NCI-H1092 (cell line): ENCODE measurements at places on chromosomes 4 and X.

- no peak for DNase-seq
These were observed 193.3 kb downstream of the ZC4H2 start for GRCh38 chrX:64782923-64783322.

DNA sequence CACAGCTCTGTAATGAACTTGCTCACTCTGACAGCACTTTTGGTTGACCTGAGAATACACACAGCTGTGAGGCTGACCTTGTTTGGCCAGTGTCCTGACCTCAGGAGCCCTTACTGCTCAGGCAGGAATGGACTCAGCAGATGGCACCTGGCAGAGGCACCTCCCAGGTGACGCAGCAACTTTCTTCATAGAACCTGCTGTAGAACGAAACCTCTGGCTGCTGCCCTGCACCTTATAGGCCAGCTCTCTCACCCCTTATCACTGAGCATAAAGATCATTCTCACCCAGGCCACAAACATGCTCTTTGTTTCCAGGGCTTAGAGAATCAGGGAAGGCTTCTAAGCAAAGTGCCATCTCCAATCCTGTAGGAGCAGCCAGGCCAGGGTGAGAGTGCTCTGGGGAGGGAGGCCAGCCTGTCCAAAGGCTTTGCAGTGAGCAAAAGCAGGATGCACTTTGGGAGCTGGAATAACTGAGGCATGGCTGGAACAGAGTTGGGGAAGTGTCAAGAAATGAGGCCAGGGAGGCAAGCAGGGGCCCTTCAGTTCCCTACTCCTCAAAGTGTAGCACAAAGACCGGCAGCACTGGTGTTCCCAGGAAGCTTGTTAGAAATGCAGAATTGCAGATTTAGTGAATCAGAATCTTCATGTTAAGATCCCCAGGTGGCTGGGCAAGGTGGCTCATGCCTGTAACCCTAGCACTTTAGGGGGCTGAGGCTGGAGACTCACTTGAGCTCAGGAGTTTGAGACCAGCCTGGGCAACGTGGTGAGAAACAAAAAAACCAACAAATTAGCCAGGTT is 13.3 kb upstream of the CENPU start:
- no peak for DNase-seq

GRCh38 chr4:180710628-180711337 is 1532.4 kb upstream of the TENM3 start:
- no peak for DNase-seq

- no peak for DNase-seq
These were observed 5.6 kb downstream of the GAR1 start for GRCh38 chr4:109821185-109821584.

DNA sequence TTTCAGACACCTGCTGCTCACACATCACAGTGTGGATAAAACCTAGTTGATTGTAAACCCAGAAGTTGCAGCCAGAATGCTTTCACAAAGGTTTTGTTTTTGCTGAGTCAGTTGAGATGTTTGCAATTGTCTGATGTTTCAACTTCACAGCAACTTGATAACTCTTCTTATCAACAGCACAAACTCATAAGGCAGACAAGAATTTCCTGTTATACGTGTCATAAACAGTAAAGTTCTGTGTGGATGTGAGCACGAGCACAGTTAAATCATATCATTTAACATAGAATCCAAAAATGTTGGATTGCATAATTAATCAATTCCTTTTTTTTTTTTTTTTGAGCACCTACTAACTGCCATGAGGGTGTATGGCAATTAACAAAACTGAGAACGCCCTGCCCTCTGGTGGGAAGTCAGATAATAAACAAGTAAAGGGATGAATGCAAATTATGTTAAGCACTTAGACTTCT is 512.2 kb downstream of the PDHA2 start:
- no peak for DNase-seq

GRCh38 chr4:26871611-26872010 is 11.0 kb downstream of the STIM2 start:
- no peak for DNase-seq

DNA sequence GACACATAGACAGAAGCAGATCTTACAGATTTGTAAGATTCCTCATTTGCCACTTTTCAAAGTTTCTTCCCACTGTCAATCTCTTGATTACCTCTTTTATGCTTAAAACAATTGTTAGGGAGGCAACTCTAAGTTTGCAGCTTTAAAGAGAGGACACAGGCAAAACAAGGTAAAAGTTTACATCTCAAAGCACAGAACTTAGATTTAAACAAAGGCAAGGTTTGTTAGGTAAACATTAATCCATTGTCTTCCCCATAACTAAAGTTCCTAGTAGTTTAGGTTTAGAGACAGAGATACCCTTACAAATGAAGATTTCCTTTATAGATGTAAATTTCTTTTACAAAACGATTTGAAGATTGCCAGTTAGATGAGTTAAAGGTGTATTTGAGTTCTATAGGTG is 176.9 kb downstream of the AASDH start:
- DNase-seq, result no peak

DNA sequence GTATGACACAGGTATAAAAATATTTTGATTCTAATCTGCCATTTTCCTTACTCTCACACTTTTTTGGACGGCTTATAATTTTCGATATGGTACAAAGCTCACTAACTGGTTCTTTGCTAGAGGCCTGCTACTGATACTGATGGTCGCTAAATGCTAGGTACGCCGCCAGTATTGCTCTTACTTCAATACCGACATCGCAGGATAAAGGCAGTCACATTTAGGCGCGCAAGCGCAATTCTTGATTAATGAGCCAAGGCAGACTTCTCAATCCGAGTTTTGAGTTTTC is 557 bp upstream of the USP38 start:
- DNase-seq, result no peak

- no peak for DNase-seq
These were observed 11.2 kb downstream of the FGFBP2 start for GRCh38 chr4:15951781-15952180.

DNA sequence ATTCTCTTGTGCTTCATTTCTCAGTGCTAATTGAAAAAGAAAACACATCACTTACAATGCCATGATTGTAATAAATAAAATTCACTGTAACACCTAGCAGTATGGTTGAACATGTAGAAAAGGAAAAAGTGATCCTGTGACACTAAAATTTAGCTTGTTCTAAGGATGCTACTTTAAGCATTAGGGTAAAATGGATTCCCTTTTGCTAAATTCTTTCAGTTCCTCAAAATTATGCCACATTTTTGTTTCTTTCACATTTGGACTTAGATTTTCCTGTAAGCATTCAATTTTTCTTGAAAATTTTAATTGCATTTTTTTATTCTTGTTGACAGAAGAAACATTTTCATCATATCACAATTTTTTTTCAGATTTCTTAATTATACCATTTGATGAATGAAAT is 19.4 kb downstream of the TET2 start:
- no peak for DNase-seq

- DNase-seq, result peak; percentile 65
These were observed 146.2 kb upstream of the SCML1 start for GRCh38 chrX:17590892-17591740.

DNA sequence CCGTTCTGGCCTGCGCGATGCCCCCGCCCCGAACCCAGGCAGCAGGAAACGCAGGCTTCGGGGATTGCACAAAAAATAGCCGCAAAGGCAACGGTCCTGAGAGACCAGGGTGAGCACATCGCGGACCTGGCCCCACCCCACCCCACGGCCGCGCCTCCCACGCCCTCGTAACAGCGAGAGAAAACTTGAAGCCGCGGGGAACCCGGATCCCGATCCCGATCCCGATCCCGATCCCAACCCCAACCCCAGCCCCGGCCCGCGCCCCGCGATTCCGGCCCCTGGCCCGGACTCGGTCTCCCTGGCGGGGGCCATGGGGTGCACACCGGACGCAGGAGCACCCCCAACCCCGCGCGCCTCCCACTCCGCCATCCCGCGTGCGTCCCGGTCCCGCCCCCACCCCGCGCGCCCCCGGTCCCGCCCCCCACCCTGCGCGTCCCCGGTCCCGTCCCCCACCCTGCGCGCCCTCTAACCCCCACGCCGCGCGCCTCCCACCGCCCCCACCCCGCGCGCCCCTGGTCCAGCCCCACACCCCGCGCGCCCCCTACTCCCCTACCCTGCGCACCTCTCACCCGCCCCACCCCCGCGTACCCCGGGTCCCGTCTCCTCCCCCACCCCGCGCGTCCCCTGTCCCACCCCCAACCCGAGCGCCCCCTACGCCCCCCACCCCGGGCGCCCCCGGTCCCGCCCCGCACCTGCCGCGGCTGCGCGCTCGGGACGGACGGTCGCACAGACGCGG is 29.0 kb downstream of the NOP14 start:
- DNase-seq, result no peak

GRCh38 chr4:528835-529234 is 29.8 kb downstream of the PIGG start:
- DNase-seq, result no peak

- DNase-seq, result no peak
These were observed 477.1 kb downstream of the DTHD1 start for GRCh38 chr4:36758312-36759178.
